ENCODE measurements at places on chromosomes 2 and 18.

DNA sequence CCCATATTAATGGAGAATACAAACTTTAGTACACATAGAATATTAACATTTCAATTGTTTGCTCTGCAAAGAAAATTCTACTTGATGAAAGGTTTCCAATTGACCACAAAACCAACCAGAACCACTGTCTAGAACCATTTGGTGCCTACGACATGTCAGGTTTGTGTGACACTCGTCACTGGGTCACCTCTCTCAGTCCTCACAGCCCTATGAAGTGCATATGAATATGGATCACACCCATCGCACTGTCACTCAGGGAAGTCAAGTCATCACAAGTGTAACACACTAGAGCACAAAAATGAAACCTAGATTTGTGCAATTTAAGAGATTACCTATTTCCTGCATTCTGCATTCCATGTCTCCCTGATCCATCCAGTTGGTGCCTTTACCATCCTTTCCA lies 43.7 kb downstream of the PTPN2 start:
- DNase-seq, result no peak

DNA sequence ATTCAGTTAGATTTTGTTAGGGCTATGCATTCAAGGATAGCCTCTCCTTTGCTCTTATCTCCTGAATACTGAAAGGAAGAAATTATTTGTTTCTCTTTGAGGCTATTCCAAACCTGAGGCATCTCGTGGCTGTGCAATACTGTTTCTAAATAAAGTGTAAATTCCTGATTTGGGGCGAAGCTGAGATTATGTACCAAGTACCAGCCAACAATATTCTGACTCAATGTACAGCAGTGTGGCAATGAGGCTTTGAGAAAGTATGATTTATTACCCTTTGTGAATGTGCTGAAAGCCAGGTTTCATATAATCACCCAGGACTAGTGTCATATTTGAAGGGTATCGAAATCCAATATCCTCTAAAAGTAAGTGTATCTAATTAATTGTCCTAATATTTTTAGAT lies 113.5 kb downstream of the MEIS1 start:
- no peak for DNase-seq

DNA sequence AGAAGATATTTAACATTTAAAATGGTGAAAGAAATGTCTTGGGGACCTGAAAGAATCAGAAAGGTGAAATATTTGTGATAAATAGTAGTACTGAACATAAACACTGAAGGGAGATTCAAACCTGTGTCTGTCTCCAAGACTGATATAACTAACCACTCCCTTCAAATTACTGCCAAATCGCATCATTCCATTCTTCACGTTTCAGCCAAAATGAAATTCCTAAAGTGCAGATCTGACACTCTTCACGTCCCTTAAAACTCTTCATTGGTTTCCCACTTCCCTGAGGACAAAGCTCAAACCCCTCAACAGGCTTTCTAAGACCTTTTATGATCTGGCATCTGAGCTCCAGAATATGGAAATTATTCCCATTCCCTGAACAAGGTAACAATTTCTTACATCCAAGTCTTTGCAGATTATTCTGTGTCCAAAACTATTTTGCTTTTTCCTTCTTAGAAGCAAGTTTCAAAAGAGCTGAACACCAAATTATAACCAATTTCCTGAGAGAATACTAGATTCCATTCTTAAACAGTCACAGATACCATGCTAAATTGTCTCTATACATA lies 18.9 kb downstream of the SLC8A1 start:
- DNase-seq, result no peak

DNA sequence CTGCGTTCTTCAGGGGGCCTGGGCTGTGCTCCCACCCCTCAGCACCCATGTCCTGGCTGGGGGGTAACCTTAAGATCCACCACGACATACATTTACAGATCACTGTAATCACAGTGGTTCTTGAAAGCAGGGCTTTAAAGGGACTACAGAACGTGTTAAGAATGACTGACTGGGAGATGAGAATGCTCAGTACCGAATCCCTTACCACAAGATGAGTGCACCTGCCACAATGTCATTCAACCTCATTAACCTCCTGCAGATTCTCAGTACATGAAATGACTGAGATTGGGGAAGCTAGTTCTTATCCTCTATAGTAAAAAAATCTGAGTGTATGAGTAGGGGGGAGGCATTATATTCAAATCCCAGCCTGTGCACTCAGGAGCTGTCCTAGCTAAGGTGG lies 10.5 kb upstream of the PIEZO2 start:
- no peak for DNase-seq
